ENCODE measurements at places on chromosomes 3 and 15. TPM values are rescaled to one million over a fixed set of nuclear protein-coding genes. Genes with fewer than 3 reads are reported as not detected.

DNA sequence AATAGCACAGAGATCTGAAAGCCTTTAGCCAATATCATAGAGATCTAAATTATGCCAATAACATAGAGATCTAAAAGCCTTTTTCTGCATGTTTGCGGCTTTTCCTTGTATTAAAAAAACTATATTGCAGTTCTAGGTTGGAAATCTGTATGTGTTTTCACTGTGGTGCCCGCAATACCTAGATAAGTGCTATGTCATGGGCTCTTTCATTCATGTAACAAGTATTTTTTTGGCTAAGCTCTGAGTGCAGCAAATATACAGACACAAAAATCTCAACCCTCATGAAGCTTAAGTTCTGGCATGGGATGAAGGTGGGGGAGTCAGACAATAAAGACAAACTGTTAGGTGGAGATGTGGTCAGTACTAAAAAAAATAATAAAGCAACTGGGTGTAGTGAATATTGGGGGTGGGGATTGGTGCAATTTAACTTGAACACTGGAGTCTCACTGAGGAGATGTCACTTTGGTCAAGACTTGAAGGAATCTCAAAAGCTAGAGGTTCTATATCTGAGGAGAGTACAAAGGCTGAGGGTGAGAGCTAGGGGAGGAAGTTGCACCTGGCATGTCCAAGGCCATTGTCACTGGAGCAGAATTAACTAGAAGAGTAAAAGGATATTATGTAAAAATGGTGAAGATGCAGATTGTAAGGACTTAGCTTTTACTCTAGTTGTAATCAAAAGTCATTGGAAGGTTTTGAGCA, 973 bp downstream of the BUB1B start:
- no peak for DNase-seq

- DNase-seq, result no peak
Observed at GRCh38 chr15:74399511-74400312, 32.3 kb upstream of the CYP11A1 start.

- no peak for DNase-seq
Observed at GRCh38 chr3:139577909-139578308, 38.4 kb upstream of the RBP1 start.

DNA sequence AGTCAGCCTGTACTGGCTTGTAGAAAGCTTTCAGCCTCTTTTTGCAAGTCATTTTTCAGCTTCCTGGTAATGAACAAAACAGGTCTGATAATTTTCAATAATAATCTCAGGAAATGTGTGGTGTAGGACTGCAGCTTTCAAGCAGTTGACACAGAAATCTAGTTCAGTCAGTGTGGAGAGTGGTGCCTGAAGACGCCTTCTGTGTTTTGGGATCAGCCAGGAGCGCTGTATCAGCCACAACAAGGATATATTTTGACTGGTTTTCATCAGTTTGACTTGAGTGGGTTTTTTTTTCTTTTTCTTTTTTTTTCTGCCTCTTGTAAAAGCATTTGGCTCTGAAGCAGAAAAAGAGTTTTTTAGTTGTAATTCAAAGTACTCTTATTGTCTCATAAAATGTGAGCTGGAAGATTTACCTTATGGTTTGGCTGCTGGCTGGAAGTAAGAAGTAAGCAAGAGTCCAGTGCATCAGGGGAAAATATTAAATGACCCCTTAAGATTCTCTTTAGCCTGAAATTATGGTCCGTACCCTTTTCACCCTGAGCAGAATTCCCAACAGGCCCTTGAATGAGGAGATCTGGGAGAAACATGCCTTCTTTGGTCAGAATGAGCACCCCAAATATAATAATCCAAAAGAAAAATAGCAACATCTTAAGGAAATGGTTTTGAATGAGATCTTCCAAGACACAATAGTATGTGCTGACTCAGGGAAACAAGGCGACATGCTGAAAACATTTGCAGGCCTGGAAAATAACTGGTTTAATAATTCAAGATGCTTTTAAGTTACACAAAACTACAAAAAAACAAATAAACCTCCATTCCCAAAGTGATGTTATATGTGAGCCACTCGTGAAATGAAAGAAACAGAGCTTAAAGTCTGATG, 332.7 kb upstream of the ADAMTS9 start:
- DNase-seq, result no peak

DNA sequence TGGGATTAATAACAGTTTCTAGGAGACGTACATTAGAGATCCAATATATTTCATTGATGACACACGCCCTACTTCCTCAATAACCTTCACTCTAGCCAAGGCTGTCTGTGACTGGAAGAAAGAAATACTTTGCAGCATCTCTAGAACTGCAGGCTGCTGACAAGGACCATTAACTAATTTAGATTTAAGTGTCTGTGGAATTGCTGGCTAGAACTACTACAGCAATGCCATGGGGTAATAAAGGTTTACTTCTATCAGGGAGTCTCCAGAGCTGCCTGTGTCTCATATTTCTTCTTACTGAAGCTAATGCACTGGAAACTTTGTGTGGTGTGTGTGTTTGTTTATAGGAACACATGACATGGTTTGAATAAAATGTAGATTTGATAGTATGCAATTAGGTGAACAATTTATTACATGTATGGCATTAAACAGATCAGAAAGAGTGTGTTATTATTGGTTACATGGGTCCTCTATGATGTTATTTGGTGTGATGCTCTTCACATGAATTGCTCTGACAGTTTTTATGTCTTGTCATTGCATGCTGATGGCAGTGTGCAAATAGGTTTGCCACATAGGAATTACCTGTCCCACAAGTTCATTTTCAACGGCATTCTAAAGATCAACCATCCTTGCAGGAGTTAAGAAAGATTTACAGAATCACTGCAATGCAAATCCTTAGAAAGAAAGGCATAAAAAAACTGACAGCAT, 916.2 kb upstream of the CADM2 start:
- no peak for DNase-seq

GRCh38 chr3:194312743-194313281, 38.3 kb downstream of the CPN2 start:
- DNase-seq, result no peak

TMC3 gene
- 0.03 TPM for total RNA-seq

- DNase-seq, result no peak
Observed at GRCh38 chr3:108085370-108085769, 5.5 kb downstream of the CD47 start.

ISLR gene
- total RNA-seq, result 1.7 TPM
